ENCODE measurements at places on chromosomes 1 and 21.

GRCh38 chr1:9610548-9610947 lies 21.8 kb downstream of the TMEM201 start:
- DNase-seq = no peak

DNA sequence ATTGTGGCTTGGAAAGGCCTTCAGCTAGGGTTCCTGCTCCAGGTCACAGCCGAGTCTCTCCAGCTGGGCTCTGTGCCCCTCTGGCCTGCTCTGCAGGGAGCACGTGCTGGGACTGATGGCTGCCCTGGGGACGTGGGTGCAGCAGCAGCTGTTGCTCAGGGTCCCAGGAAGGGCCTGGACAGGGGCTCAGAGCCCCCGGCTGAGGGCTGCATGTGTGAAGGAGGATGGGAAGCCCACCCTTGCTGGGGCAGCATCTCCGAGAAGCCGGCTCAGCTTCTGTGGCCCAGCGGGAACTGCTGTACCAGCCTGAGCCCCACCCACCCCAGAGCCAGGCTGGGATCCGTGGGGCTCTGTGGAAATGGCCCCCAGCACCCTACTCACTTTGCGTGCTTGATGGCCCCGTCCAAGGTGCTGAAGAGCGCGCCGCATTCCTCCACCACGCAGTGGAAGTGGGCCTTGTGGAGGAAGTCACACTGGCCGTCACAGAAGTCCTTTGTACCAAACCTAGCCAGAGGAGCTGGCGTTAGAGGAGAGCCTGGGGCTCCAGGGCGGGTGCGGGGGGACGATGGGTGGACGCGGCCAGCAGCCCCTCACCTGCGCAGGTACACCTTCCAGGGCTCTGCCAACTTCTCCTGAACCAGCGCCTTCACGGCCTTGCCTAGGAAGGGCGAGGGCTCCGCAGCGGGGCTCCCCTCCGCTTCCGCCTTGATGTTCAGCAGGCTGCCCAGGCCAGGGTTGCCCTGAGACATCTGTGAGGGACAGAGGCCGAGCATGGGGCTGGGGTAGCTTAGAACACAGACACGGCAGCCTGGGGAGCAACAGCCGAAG lies 147.5 kb downstream of the CASZ1 start:
- no peak for DNase-seq

- no peak for DNase-seq
Measured at GRCh38 chr1:226654046-226654667, 84.9 kb downstream of the ITPKB start.

DNA sequence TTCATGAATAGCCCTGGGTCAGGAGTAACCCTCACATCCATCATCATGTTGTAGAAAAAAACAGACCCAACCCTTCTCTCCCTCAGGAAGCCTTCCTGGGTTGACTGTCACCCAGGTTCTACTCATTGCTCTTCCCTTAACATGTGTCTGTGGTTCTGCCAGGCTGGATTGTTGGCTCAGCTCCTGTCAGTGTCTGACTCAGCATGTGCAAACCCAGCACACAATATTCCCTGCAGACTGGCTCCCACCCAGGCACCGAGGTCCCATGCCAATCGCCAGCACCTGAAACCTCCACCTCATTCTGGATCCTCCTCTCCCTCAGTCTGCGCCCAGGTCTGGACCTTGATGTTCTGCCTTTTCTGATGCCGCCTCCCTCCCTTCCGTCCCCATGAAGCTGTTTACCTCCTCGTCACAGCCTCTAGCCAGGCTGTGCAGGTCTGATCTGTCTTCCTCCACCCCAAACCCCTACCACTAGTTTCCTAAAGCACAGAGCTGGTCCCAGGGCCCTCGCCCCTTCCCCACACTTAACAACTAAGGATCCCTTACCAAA lies 4.3 kb upstream of the S100A8 start:
- DNase-seq = no peak

- DNase-seq = peak; percentile 12
Measured at GRCh38 chr21:31136891-31137290, 98.6 kb upstream of the KRTAP19-8 start.

- no peak for DNase-seq
Measured at GRCh38 chr1:50970931-50971582, 1.0 kb downstream of the CDKN2C start.
